ENCODE measurements at places on chromosomes 16 and 17.

DNA sequence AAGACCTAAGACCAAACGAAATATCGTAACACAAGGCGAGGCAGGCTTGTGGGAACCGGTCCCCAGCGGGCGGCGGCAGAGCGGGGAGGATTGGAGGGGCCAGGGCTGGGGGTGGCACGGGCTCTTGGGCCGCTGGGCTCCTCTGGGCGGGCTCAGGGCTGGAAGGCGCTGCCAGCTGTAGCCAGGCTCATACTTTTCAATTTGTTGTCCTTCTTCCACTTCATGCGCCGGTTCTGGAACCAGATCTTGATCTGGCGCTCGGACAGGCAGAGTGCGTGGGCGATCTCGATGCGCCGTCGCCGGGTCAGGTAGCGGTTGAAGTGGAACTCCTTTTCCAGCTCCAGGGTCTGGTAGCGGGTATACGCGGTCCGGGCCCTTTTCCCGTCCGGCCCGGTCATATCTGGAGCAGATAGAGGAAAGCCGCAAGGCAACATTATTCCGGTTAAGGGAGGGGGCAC, 1.5 kb downstream of the HOXB5 start:
- no peak for DNase-seq

- DNase-seq, result no peak
These were observed 29.9 kb downstream of the DCUN1D3 start for GRCh38 chr16:20870122-20870820.

DNA sequence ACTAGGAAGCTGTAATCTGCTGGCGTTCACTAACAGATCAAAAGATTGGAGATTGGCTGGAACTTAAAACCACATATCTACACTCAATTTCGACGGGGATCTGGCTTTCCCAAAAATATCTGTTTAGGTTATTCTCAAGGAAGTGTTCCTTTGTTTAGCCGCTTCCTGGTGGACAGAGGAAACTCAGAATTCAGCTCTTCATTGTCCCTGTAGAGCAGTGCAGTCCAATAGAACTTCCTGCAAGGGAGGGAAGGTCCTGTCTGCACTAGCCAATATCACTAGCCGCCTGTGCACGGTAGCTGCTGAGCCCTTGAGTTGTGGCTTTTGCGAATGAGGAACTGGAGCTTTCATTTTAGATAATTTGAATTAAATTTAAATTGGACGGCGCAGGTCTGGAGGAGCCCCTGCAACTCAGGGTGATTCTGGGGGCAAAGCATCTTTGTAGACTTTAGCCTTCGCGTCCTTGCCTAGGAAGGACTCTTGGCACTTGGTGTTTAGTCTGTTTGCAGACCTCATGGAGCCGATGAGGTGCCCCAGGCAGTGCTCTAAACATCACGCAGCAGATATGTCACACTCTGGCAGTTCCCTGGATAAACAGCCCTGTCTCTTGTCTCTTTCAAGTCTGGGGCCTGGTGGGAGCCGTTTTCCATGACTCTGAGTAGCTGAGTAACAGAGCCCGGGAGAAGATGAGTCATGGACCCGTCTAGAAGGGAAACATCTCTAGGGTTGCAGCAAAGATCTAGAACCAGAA, 122.2 kb downstream of the CCDC182 start:
- no peak for DNase-seq

- DNase-seq, result no peak
These were observed 14.2 kb downstream of the SNX20 start for GRCh38 chr16:50666658-50667496.

GRCh38 chr17:80055597-80055996, 19.2 kb downstream of the CCDC40 start:
- DNase-seq, result no peak

- DNase-seq, result no peak
These were observed 26.7 kb downstream of the ABCA5 start for GRCh38 chr17:69300222-69300621.

- DNase-seq, result no peak
These were observed 25.9 kb downstream of the NKD1 start for GRCh38 chr16:50573947-50574744.

DNA sequence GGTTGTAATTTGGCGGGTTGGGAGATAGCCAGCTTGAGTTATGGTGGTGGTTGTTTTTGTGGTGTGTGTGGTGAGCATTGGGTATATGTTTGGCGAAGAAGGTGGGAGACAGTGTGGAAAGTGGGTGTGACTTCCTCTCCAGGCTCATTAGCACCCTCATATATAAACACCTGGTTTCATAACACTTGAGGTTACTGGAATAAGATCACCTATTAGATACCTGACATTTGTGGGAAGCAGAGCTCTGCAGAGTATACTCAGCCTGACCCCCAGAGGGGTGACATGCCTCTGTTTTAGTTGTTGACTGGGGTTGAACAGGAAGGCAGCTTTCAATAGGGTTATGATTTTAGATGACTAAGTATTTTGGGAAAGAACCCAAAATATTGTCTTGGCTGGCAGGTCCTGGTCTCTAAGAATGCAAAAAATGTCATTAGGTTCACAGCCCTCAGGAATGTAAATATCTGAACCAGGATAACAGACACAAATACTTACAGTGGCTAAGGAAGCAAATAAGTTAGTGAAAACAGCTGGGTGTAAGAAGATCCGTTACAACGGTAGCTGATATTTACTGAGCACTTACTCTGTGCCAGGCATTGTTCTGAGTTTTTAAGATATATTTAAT, 18.3 kb upstream of the EFCAB13 start:
- DNase-seq, result no peak

DNA sequence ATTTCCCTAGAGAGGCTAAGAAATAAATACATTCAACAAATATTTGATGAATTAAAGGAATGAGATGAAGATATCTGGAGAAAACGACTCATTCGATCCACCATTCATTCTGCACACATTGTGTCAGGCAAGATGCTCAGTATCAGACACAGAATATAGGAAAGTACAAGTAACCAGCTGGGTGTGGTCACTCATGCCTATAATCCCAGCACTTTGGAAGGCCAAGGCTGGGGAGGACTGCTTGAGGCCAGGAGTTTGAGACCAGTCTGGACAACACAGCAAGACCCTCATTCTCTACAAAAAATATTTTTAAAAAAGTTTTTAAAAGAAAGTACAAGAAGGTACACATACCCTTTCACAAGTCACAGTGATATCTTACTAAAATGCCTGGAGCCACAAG, 42.3 kb downstream of the CRLF3 start:
- no peak for DNase-seq

- DNase-seq, result no peak
These were observed 6.2 kb upstream of the WFIKKN1 start for GRCh38 chr16:624526-625070.

GRCh38 chr16:80164966-80165550, 375.7 kb upstream of the DYNLRB2 start:
- DNase-seq, result no peak

DNA sequence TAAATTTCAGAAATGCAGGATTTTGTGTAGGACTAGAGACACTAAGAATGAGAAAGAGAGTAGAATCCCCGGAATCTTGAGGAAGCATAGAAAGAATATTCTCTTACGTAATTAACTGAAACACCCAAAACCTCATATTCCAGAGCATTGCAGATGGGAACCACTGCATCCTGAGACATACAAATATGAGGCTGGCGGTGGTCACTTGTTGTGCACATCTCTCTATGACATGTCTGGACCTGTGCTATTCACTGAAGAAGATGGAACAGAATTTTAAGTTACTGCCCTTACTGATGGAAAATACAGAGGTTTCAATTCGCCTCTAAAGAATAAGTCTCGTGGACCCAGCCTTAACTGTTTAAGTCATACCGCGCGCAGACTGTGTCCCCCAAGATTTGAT, 806 bp downstream of the RAD51C start:
- DNase-seq, result no peak

- DNase-seq, result no peak
These were observed 78.1 kb downstream of the SKAP1 start for GRCh38 chr17:48351911-48352332.

DNA sequence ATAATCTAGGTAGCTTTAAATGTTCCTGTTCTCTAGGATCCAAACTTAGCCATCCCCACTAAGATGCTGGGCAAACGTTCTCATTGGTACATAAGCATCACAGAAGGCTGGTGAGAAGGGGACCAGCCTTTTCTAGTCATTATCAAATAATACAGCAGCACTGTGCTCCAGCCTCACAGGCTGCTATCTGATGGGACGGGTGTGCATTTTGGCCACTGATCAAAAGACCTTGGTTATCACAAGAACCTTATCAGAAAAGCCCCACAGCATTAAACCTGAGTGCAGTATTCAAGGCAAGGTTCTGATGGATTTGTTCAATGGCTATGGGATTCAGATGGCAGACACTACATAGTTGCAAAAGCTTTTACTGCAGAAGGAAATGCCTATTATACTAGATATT, 19.1 kb upstream of the KPNB1 start:
- no peak for DNase-seq

GRCh38 chr17:30230596-30231125, 4.8 kb downstream of the SLC6A4 start:
- DNase-seq, result no peak
